ENCODE measurements at places on chromosomes 6 and 20.

DNA sequence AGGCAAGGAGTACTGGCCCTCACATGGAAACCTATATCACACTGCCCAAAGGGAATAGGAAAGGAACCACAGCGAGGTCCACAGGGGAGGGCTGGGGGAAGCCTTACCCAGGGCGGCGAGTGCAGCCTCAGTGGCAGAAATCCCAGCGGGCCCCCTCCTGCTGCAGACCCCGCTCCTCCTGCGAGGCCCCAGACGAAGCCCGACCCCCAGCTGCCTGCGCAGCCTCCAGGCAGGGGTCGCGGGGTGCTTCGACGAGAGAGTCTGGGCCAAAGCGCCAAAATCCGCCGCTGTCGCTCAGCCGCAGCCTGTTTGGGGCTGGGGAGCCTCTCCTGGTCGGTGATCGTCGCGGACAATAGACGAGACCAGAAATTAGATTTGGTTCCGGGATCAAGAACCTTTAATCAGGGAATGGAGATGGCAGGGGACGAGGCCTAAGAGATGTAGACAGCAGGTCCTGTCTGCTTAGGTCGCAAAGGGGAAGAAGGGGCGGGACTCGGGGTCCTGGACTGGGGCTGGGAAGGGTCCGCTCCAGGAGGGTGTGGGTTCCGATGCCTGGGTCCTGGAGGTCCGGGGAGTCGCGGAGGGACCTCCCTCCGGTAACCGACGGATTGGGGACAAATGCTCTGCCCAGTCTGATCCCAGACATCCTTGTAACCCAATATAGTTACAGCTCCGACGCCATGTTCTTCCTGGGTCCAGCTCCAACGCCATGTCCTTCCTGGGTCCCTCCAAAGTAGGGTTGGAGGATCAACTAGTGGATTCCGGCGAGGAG is 36.4 kb upstream of the HLA-E start:
- no peak for DNase-seq

GRCh38 chr6:6225885-6226529 is 94.5 kb downstream of the F13A1 start:
- no peak for DNase-seq

DNA sequence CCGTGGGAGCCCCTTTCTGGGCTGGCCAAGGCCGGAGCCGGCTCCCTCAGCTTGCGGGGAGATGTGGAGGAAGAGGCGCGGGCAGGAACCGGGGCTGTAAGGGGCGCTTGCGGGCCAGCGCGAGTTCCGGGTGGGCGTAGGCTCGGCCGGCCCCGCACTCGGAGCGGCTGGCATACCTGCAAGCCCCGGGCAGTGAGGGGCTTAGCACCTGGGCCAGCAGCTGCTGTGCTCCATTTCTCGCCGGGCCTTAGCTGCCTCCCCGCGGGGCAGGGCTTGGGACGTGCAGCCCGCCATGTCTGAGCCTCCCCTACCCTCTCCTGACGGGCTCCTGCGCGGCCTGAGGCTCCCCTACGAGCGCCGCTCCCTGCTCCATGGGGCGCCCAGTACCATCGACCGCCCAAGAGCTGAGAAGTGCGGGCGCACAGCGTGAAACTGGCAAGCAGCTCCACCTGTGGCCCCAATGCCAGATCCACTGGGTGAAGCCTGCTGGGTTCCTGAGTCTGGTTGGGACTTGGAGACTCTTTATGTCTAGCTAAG is 82.8 kb upstream of the E2F3 start:
- DNase-seq, result no peak

GRCh38 chr6:6890400-6890858 is 217.3 kb upstream of the RREB1 start:
- DNase-seq, result no peak

DNA sequence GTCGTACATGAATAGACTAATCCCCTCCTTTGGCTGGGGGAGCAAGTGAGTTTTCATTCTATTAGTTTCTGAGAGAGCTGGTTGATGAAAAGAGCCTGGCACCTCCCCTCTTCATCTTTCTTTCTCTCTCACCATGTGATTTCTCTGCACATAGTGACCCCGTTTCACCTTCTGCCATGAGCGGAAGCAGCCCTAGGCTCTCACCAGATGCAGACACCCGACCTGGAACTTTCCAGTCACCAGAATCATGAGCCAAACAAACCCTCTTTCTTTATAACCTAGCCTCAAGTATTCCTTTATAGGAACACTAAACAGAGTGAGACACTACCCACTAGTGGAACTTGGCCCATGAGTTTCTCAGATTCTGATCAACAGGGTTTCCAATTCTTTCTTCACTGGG is 16.4 kb downstream of the OTOR start:
- DNase-seq, result no peak

DNA sequence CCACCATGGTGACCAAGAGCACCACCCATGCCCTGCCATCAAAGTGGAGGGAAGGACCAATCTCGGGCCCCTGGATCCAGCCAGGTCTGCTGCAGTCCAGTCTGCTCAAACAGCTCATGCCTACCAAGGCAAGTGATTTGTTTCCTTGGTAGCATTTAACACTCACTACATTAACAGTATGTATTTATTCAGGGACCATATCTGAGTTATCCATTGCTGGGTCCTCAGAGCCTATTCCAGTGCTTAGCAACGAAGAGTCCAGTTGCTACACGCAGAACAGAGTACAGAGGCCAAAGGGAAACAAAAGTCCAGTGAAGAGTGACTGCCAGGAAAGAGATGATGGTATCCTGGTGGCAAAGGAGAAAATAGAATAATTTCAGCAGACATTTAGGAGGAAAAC is 352.2 kb downstream of the PTPRT start:
- DNase-seq, result no peak

DNA sequence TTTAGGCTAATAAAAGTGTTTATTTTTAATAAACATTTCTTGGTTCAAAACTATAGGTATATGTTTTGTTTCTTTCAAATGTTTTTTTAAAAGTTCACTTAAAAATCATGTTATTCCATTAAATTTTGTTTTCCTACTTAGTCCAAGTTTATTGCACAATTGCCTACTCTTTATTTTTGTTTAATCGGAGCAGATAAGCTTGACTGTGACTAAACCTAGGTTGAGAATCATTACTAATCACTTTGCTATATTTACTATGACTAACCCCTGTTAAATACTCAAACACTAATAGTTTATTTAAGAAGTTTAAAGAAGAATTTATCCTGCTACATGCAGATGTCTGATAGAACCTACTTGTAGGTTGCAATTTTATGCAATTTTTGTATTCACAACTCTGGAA is 18.8 kb downstream of the MAP3K4 start:
- no peak for DNase-seq

GRCh38 chr6:108739496-108740330 is 108.5 kb upstream of the ARMC2 start:
- no peak for DNase-seq

GRCh38 chr6:166656230-166657151 is 29.4 kb upstream of the RPS6KA2 start:
- no peak for DNase-seq

- DNase-seq, result no peak
Measured at GRCh38 chr6:113805811-113806495, 51.2 kb upstream of the MARCKS start.

DNA sequence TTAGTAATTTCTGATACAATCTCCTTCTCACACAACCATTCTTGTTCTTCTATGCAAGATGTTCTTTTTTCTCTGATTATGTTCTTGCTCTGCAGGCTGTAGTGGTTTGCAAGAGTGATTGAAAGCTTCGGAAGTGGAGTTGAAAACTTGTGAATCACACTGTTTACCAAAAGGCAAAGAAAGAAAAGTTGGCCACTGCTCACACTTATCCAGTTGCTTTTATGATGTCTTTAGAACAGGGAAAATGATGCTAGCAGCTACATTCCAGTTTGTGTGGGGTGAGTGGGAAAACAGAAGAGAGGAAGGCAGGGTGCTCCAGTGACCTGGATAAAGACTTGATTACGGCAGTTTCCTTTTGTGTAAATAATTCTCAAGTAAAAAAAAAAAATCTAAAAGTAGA is 583.3 kb downstream of the TENT5A start:
- no peak for DNase-seq

DNA sequence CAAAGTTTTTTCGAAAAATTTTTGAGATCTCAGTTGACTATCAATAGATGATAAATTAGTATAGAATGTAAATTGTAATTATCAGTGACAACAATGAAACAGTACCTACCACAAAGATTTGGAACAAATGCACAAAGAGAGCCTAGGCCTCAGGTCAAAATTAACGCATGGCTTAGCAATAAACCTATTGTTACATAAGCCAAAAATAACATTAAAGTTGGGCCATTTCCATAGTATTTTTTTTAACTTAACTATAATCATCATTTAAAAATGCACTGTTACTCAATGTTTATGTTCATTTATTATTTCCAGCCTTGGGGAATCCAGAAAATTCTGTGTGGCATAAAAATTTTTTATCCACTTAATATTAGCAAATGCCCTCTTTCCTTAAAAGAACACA is 117.0 kb downstream of the EPB41L2 start:
- no peak for DNase-seq

DNA sequence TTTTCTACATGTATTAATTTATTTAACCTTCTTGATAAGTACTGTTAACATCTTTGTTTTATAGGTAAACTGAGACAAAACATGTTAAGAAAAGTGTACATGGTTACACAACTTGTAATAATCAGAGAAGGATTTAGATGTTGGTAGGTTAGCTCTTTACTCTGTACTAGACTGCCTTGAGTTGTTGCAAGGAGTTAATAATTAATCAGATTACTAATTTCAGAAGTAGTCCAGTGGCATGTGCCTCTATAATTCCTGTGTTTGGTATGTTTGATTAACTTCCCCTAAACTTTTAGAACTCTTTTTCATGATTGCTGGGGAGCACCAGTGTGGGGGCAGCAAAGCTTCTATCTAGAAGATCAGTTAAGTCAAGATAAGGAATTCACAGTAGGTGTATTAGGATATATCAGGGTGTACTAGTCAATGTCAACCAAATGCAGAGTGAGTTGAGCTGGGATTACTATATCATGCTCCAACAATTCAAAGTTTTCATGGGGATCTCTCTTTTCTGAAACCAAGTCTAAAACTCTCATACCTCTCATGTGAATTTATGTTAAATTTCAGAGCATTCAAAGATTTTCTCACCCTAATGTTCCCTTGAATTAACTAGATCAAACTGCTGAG is 129.7 kb upstream of the AHI1 start:
- no peak for DNase-seq

GRCh38 chr6:111674883-111675282 is 69.2 kb upstream of the TRAF3IP2 start:
- DNase-seq, result no peak

DNA sequence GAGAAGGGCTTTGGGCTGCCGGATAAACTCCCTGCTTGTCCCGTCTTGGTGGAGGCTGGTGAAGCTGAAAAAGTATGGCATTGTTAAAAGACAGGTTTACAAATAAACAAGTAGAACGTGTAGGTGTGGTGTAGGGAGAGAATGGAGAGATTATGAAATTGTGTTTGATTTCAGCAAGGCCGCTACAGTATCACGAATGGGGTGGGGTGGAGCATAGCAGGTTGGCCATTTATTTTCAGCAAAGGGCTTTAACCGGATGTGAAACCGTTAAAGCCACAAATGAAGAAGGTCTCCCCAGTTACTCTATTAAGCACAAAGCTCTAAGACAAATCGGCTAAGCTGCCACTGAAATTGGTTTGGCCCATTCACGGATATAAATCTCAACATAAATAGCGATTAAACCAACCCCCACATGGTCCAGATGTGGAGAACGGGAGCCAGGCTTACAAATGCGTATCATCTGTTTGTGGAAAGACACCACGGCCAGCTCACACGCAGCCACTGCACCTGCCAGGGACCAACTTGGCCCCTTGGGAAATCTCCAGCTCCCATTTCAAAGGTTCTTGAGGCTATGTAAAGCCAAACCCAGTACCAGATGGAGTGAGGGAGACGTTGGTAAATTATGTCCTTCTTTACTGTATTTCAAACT is 94.0 kb downstream of the ZMYND8 start:
- no peak for DNase-seq

- no peak for DNase-seq
Measured at GRCh38 chr20:5092765-5093339, 26.9 kb downstream of the PCNA start.

GRCh38 chr6:17927705-17928104 is 59.7 kb downstream of the KIF13A start:
- DNase-seq, result no peak

DNA sequence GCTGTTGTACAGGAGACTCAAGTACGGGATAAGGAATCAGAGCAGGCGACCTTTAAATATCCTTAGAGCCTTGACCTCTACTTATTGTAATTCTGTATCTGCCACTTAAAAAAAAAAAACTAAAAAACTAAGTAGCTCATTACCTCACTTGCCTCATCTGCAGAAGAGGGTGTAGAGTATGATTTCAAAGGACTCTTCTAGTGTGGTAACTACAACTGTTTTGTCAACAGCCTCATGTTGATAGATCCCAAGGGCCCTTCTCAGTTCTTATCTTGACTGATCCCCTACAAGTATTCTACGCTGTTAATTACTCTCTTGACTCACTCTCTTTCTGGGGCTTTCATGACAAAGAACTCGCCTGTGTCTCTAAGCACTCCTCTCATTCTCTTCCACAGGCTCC is 16.7 kb upstream of the PDYN start:
- DNase-seq, result no peak

DNA sequence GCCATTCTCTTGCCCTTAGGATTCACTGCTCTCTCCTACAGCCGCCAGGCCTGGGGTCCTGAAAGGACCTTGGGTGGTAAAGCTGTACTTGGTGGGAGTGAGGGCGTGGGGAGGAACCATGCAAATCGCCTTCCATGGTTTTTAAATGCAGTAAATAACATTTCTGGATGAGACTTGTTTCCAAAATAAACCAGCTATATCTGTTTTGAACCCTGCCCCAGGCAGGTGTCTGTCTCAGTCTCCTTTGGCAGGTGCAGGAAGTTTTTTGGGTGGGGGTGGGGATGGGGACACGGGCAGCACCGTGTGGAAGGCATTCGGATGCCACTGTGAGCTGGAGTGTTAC is 14.3 kb downstream of the ITPA start:
- DNase-seq, result no peak

- DNase-seq, result no peak
Measured at GRCh38 chr6:74273541-74273940, 577.5 kb downstream of the CD109 start.

DNA sequence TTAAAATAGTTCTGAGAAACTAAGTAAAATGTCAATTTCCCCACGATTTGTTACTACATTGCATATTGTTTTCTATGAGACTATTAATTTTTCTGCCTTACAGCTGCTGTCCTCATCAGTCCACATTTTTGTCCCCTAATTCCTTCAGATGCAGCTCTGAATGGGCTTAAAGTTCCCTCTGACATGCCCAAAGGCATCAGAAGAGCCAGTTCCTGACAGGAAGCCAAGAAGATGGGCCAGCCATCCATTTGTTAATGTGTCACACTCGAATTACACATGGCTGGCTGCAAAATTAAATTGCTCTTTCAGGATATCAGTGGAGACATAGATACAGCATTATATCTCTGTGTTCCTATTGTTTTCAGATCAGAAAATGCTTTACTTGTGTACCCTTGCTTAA is 1223.0 kb downstream of the EPHA7 start:
- DNase-seq, result no peak

Measured in CD4-positive, alpha-beta T cell treated with Interferon alpha-2 for 1 hour (primary cell).